ENCODE measurements at places on chromosomes 1 and 21. TPM values are rescaled to one million over a fixed set of nuclear protein-coding genes. Genes with fewer than 3 reads are reported as not detected.
A peak's percentile ranks its signal among the peaks of the same experiment; 100 is the strongest.

- DNase-seq: no peak
Observed at GRCh38 chr21:15096146-15096545, 31.3 kb upstream of the NRIP1 start.

GRCh38 chr1:77468257-77468948 is 186.6 kb downstream of the AK5 start:
- no peak for DNase-seq

GRCh38 chr21:41877901-41878830 is 978 bp downstream of the PRDM15 start:
- peak; percentile 39 for DNase-seq

GRCh38 chr1:68201546-68202238 is 30.6 kb downstream of the WLS start:
- no peak for DNase-seq

DNA sequence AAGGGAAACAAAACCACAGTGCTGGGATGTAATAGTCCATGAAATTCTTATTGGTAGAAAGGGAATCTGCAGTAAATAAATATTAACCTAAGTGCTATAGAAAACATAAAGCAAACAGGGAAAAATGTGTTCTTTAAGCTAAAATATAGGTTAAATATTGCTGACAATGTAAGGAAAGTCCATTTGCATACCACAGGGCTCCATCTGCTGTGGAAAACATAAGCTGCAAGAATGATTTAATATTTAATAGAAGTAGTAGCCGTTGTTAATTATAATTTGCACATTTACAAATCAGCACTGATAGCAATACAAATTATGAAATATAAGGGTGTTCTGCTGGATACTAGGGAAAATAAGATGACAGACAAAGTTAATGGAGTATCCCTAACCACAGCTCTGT is 444.9 kb upstream of the PKN2 start:
- DNase-seq: no peak

- no peak for DNase-seq
Observed at GRCh38 chr1:118077331-118078045, 107.5 kb downstream of the SPAG17 start.

DNA sequence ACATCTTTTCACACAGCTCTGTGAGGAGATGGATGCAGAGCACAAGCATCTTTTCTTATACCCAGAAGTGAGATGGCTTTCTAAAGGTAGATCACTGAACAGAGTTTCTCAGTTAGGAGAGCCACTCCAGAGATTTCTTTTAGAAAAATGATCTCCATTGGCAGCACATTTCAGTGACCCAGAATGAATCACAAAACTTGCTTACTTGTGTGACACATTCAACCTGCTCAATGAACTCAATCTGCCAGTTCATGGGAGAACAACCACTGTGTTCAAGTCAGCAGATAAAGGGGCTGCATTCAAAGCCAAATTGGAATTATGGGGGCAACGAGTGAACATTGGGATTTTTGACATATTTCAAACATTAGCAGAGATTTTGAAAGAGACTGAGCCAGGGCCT is 78.3 kb downstream of the UCHL5 start:
- no peak for DNase-seq

DNA sequence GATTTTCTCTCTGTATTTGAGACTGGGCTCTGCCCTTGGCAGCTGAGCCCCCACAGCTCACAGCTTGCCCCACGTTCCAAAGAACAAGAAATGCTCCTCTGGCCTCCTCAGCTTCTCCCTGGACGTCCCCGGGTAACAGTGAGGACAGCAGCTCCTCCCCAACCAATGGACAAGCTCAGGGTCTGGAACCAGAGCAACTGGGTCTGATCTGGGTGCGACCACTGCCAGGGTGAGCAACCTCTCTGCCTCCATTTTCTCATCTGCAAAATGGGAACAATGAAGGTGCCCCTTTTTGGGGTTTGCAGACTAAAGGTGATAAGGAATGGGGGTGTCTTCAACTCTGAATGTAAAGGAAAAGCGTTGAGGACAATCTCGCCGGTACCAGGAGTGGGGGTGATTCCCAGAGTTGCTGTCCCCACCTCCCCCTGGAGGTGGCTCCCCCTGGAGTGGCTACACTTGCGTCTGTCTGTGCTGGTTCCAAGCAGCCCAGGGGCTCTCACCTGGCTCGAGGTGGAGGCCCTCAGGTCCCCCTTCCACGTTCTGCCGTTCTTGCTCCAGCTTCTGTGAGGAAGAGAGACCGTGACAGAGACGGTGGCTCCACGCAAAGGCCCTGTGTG is 6.9 kb downstream of the C21orf58 start:
- DNase-seq: no peak

- no peak for DNase-seq
Observed at GRCh38 chr1:222928212-222928611, 113.4 kb downstream of the DISP1 start.

NR5A2 gene
- not detected for total RNA-seq

CHD5 gene
- total RNA-seq: 0.23 TPM

PCNX2 gene
- 18.6 TPM for total RNA-seq

MATN1 gene
- total RNA-seq: not detected

NBPF8 gene
- 29.0 TPM for total RNA-seq

All from activated CD8-positive, alpha-beta T cell treated with anti-CD3 and anti-CD28 coated beads, Interleukin-2, amount 10 ng/mL, durations not matched to agents 7 days and 5 days (primary cell).